ENCODE measurements at places on chromosomes 2 and 18.

DNA sequence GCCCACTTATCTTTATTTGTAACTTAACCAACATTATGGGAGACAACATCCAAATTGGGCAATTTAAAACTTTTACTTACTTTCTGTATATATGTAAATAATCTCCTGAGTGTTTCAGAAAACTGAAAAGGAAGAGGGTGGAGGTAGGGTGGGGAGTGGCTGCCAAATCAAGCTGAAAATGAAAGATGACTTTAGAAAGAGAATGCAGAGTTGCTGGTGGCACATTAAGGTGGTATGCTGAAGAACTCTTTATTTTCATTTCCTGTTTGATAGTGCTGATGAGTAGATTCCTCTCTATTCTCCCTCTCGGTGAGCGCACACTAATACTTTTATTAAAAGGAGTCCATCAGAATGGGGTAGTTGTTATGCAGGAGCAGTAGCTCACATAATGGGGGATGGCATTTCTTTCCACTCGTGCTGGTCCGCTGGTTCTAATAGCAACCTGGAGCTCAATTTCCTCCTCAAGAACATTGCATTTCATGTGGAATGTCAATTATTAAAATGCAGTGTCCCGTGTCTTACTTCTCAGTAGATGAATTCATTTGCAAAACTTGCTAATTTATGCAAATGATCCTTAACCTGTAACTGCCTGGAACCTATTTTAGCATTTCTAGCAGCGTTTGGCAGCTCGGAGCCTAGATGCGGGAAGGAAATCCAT lies 466.9 kb upstream of the HNRNPA3 start:
- DNase-seq: no peak

DNA sequence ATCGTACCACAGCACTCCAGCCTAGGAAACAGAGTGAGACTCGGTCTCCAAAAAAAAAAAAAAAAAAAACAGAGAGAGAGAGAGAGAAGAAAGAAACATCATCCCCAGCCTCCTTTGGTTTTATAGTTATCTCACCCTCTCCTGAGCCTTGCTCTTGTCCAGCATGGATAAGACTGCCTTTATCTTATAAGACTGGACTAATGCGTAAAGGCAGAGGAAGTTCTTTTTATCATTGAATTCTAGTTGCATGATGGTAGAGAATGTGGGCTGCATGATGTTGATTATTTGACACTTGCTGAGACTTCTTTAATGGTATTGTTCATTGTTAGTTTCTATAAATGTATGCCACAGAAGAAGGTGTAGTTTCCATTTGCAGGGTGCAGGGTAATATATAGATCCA lies 124.4 kb downstream of the ZBTB7C start:
- DNase-seq: no peak

GRCh38 chr2:229714736-229715541 lies 584 bp upstream of the DNER start:
- no peak for DNase-seq

GRCh38 chr2:15744820-15745219 lies 153.2 kb downstream of the DDX1 start:
- no peak for DNase-seq

GRCh38 chr2:30408961-30409387 lies 38.1 kb upstream of the LCLAT1 start:
- DNase-seq: no peak

DNA sequence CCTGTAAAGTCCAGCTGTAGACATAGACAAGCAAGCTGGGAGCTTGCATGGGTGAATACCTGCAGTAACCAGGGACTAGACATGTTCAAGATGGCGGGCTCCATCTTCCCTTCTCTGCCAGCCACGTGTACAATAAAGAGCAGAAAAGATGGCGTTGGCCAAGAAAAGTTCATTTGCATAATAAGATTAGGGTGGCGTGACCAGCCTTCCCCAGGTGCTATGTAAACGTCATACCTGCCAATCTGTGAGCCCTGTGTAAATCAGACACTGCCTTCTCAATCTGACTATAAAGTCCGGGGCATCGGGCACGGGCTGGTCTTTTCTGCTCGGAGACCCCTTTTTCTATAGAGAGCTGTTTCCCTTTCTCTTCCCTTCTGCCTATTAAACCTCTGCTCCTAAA lies 101.6 kb upstream of the XPO1 start:
- DNase-seq: no peak

DNA sequence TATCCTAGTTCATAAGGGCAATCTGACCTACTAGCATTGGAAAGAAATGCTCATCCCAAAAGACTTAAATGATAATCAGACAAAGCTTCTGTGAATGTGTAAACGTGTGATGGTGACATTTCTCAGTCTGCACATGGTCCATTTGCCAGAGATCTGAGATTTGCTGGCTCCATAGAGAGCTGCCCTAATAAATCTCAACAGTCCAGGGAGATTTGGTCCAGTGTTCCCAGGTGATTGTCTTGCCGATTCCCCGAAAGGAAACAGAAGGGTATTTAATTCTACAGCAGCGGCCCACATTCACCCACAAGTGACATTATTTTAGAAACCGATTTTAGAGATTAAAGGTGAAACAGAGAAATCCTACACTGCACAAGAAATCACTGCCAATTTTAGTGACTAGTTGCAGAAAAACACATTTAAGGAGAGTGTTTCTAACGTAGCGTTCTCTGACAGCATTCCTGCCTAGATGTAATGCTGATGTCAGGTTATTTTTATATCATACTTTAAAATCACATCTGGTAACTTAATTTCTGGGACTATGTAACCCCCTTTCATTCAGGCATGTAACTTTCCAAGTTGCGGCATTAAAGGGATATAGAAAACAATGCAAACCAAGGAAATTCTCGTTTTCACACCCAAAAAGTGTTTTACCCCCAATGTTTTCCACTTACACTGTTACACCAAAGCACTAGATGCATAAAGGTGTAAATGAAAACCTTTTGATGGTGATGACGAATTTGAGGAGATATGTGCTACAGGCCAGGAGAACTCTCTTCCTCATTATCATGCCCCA lies 231.9 kb upstream of the FN1 start:
- DNase-seq: no peak

- no peak for DNase-seq
Observed at GRCh38 chr2:224884188-224884587, 158.1 kb downstream of the DOCK10 start.

DNA sequence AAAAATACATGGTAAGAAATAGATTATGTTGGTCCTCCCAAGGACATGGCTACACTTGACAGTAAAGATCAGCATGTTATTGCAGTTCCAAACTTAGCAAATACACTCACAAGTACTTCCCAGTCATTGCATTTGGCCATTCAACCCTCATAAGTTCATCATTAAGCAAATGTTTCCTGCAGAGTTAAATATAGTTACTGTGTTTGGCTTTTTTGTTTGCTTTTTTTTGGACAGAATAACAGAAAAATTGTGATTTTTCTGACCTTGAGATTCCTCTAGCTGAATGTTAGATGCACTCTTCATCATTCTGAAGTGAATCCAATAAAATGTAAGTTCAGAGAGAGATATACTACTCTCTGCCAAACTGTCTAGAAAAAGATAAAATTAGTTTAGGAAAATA lies 295.3 kb downstream of the GPD2 start:
- DNase-seq: no peak

- DNase-seq: peak; percentile 42
Observed at GRCh38 chr2:157596992-157597681, 31.5 kb downstream of the ACVR1C start.

DNA sequence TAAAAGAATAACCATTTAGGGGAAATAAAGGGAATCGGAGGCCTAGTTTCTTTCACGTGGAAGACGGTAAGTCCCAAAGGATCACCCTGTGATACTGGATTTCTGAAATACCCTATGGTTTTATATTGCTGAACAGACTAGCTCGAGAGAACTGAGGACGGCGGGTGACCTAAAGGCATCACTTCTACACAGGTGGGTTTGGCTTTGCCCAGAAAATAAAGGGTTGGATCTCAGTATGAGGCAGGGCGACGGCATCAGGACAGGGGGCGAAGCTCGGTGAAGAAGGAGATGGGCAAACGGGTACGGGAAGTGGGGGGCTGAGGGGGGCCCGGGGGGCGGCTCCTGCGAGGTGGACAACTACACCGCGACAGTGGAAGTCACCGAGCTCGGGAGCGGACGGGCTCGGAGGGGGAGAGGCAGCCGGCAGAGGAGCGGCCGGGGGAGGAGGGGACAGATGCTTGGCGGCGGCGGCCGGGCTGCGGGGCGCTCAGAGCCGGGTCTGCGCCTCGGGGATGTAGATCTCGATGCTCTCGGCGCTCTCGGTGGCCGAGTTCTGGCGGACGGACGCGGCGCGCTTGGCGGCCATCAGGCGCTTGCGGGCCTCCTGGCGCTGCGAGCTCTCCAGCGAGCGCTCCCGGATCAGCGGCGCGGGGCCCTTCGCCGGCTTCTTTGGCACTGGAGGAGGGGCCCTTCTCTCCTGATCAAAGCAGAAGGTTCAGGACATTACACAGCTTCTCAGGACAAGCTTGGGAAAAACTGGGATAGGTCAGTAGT lies 48.9 kb downstream of the TGIF1 start:
- peak; percentile 2 for DNase-seq

GRCh38 chr2:121804997-121805765 lies 49.7 kb downstream of the TSN start:
- DNase-seq: no peak

DNA sequence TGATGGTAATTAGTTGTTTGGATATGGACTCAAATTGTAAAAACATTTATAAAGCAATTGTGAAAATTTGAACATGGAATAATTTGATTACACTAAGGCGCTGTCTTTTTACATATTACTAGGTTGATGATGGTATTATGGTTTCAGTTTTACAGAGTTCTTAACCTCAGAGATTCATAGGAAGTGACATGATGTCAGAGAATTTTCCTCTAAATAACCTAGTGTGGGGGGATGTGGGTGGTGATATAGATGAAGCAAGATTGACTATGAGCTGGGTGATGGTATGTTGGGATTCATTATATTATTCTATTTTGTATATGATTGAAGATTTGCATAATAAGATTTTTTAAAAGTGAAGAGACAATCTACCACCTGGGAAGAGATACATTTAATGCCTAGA lies 45.9 kb upstream of the ATP5MC3 start:
- no peak for DNase-seq

DNA sequence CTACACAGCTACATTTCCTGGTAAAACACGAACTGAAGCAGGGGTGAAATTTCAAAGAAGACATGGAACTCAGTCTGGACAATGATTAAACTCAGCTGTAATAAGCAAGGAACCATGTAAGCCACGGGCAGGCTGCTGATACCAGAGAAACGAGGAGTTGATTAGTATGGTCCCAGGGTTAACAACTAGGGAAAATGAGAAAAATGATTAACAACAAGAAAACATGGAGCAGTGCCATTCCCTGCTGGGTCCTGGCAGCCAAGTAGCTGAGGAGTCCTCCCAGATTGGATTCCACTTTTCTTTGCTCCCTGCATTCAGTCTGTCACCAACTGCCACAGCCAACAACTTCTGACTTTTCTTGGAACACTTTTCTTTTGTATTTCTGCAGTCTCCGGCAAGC lies 517.0 kb upstream of the KLHL29 start:
- DNase-seq: no peak

DNA sequence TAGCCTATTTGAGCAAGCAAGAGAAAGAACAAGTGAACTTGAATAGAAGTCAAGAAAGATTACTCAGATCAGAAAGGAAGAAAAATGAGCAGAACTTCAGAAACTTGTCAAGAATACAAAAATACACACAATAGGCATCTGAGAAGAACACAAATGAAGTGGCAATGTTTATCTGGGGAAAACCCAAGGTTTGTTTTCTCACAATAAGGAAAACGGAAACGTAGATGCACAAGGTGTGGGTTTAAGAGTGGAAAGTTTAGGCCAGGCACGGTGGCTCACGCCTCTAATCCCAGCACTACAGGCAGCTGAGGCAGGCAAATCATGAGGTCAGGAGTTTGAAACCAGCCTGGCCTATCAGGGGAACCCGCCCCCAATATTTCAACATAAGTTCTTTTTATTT lies 159.5 kb upstream of the GYPC start:
- no peak for DNase-seq

GRCh38 chr2:33529771-33530481 lies 53.5 kb downstream of the RASGRP3 start:
- DNase-seq: no peak

- no peak for DNase-seq
Observed at GRCh38 chr2:179106342-179106675, 56.4 kb upstream of the CCDC141 start.

DNA sequence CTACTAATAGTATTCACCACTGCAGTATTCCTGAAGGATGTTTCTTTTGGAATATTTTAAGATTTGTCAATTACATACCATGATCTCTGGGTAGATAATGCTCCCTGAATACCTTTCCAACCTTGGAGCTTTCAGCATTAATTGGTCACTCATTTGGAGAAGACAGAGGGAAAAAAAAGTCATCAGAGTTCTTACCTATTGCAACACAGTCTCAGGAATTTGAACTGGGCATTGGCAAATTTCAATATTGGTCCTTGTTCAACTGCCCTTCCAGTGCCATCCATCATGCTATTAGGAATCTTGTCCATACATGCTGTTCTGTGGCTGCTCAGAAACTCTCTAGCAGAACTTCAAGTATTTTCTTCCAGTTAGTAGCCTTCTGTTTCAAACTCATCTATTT lies 83.6 kb upstream of the KCNJ3 start:
- no peak for DNase-seq

- no peak for DNase-seq
Observed at GRCh38 chr2:200257570-200257969, 48.9 kb upstream of the SPATS2L start.

DNA sequence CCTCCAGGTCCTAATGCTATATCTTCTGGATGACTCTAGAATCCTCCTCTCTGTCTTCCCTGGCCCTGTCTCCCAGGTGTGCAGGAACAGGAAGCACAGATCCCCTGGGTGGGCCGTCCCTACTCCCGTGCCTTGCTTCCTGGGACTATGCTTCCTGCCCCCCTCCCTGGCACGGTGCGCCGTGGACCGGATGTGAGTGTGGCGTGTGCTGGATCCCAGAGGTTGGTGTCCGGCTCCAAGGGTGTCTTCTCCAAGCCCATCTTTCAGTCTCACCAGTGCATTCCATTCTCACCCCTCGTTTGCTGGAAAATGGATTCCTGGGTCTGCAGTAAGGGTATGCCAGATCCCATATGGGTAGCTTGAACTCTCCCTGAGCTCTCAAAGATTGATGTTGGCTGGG lies 144.4 kb upstream of the TWIST2 start:
- DNase-seq: no peak

DNA sequence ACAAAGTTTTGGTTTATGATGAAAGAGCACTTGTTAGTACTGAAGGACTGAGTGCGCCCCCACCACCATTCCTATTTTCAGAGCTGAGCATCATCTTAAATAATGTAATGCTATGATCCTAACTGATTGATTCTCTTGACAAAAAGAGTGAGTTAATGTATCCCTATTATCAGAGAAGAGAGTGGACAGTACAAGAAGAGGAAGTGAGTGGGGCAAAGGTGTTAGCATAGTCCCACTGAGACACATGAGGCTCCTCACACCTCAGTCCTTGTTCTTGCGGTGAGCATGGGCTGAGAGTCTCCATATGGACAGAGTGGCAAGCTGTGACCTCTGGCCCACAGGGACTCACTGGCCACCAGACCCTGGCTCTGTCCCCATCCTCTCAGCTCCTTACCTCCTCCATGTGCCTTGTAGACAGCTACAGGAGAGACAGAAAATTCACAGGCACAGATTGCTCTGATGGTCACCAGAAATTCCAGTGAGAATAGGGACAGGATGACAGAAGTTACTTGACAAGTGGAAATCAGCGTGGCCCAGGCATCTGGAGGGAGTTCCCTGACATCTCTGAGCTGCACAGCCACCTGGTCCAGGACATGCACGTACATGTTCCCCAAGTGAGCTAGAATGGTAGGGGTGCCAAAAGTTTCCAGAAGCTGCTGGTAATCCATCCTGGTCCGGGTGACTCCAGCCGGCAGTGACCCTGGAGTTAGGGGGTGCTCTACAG lies 32.6 kb downstream of the NAPG start:
- no peak for DNase-seq

- DNase-seq: no peak
Observed at GRCh38 chr2:101337877-101338276, 29.4 kb upstream of the RNF149 start.
